Activated CD4-positive, alpha-beta memory T cell treated with anti-CD3 and anti-CD28 coated beads, Interleukin-2, amount 10 ng/mL, durations not matched to agents 7 days and 5 days (primary cell): ENCODE measurements at places on chromosomes 12 and 14. TPM values are rescaled to one million over a fixed set of nuclear protein-coding genes. Genes with fewer than 3 reads are reported as not detected.

DNA sequence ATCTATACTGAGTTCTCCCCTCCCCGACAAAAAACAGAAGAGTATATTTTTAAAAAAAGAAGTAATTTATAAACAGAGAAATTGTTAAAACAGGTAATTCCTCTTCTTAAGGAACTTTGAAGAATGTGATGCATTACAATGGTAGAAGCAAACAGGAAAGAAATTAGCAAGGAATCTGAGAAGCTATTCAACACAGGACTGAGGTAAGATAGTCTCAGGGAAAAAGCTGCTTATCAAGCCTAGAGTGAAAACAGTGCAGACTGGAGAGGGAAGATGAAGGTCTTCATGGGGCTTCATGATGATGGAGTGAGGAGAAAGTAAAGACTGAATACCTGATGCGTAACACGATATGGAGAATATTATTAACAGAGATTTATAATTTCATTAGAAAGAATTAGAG is 880.0 kb downstream of the SLC16A7 start:
- DNase-seq, result no peak
- H3K36me3 ChIP-seq, result no peaks in the 10 kb centered on the region
- H3K4me1 ChIP-seq, result no peaks in the 10 kb centered on the region
- no peaks in the 10 kb centered on the region for H3K27me3 ChIP-seq

DNA sequence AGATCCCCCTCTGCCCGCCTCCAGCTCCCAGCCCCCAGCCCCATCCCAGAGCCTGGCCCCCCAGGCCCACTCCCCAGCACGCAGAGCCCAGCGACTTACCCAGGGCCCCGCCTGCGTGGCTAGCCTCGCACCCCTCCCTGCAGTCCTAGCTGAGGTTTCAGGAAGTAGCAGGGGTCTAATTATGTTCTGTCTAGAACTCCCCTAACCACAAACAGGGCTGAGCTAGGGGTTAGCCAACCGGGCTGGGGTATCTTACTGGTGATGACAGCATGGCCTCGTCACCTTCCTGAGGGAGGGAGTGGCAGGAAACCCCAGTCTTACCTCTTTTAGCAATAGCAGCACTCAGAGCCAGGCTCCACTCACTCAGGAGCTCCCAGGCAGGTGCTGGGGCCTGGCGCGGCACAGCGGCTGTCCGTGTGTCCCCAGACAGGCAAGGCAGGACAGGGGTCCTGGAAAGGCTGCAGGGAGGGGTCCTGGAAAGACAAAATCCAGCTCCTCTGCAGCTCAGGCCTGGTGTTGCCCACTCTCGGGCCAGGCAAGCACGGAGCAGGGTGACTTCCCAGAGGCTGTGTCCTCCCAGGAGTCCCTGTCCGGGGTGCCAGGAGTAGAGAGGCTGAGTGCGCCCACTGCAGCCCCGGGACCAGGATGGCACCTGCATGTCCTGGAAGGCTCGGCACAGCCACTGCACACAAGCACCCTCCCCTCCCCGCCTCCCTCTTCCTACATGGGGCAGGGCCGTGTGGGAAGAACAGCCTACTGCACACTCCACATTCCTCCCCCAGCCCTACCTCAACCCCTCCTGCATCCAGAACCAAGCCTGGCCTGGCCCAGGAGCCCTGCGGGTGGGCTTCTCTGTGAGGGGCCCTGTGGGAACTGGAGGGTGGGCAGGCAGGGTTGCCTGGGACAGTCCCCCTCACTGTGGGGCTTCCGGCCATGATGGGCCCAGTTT is at the start of gene GPR132:
GPR132 (minus strand) TSS at position 151 of the 949 bp plus-strand sequence. CDS start 10,010 bp downstream, outside the sequence.
- H3K36me3 ChIP-seq, result peaks cover 31% of the 10 kb centered on the region
- H3K27me3 ChIP-seq, result no peaks in the 10 kb centered on the region
- H3K4me1 ChIP-seq, result peaks cover 71% of the 10 kb centered on the region

GRCh38 chr12:10385166-10385613 is 4.7 kb downstream of the KLRK1 start:
- no peaks in the 10 kb centered on the region for H3K4me1 ChIP-seq
- H3K36me3 ChIP-seq, result no peaks in the 10 kb centered on the region
- no peak overlapping the region for H3K4me3 ChIP-seq
- H3K27ac ChIP-seq, result no peak overlapping the region
- no peak for DNase-seq

DNA sequence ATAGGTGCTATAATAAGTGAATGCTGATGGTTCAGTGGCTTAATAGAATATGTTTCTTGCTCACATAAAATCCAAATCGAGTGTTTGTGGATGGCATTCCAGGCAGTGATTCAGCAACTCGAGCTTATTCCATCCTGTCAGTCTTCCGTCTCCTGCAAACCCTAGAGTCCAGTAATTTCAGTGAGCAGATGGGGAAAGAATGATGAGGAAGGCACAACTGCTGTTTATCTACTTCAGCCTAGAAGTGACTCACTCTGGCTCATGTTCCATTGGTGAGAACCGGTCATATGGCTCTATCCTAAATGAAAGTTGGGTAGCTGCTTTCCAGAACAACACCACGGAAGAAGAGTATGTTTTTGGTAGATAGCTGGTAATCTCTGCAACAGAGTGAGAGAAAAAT is 421.8 kb upstream of the PDE3A start:
- no peaks in the 10 kb centered on the region for H3K4me1 ChIP-seq
- DNase-seq, result no peak
- H3K27me3 ChIP-seq, result no peaks in the 10 kb centered on the region
- no peak overlapping the region for H3K4me3 ChIP-seq
- no peak overlapping the region for H3K27ac ChIP-seq

- no peak within 1 kb of the TSS for H3K27ac ChIP-seq
- no peak for DNase-seq
- no peaks in the 10 kb centered on the region for H3K36me3 ChIP-seq
These were observed at the start of gene GPR135 for GRCh38 chr14:59465316-59466135. Gene GPR135 (minus strand): TSS chr14:59465380. CDS start chr14:59465226, 154 bp downstream.

- no peak overlapping the region for H3K27ac ChIP-seq
- H3K4me1 ChIP-seq, result peaks cover 9% of the 10 kb centered on the region
- no peak overlapping the region for H3K4me3 ChIP-seq
These were observed 34.2 kb upstream of the PPP1R13B start for GRCh38 chr14:103881268-103882201.

DNA sequence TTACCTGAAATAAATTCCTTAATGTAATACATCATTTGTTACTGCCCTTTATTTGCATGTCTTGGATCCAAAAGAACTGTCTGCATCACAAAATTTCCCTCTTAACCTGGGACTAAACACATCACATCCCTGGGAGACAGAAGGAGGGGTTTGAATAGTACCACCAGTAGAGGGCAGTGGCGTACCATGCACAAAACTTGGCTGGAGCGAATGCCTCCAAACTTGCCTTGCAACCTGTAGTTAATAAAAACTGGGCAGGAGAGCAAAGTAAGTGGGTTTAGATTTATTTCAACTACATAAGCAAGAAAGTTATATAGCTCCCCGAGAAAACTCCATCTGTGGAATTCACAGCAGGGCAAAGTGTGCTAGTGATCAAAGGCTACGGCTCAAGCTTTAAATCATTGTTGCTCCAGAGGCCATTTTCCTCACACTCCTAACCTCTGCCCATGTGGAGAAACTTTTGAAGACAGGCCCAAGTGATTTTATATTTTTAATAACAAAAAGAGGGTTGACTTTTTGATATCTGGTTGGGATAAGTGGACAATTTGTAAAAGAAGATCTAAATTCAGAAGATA is 1176.7 kb upstream of the SEL1L start:
- no peaks in the 10 kb centered on the region for H3K36me3 ChIP-seq
- H3K27ac ChIP-seq, result no peak overlapping the region
- H3K4me1 ChIP-seq, result no peaks in the 10 kb centered on the region
- H3K4me3 ChIP-seq, result no peak overlapping the region

DNA sequence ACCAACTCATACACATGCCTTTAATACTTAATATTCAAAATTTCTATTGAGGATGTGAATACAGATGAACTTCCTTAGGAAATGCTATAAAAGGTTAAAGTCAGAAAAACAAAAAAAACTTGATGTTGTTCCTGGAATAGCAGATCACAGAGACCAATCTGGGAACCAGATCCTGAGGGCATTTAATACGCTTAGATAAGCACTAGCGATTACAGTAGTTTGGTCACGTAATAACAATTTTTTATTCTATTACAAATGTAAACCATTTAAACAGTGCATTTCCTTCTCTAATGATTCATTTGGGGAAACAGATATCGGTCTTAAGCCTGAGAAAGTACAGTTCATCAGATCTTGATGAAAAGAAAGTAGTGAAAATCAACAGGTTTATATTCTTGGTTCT is 30.8 kb upstream of the ABCC9 start:
- H3K4me3 ChIP-seq, result no peak overlapping the region
- DNase-seq, result no peak
- peaks cover 7% of the 10 kb centered on the region for H3K27me3 ChIP-seq
- no peak overlapping the region for H3K27ac ChIP-seq

GRCh38 chr14:91115986-91116770 is 2.3 kb downstream of the DGLUCY start:
- DNase-seq, result no peak
- H3K27me3 ChIP-seq, result no peaks in the 10 kb centered on the region
- peak overlapping the region; percentile 96 for H3K27ac ChIP-seq
- peaks cover 67% of the 10 kb centered on the region for H3K4me1 ChIP-seq

- H3K4me3 ChIP-seq, result no peak overlapping the region
- no peaks in the 10 kb centered on the region for H3K36me3 ChIP-seq
- no peak for DNase-seq
- no peaks in the 10 kb centered on the region for H3K27me3 ChIP-seq
- no peaks in the 10 kb centered on the region for H3K4me1 ChIP-seq
- no peak overlapping the region for H3K27ac ChIP-seq
These were observed 126.0 kb upstream of the CNTN1 start for GRCh38 chr12:40566271-40566670.

- no peak for DNase-seq
- H3K27me3 ChIP-seq, result peaks cover 22% of the 10 kb centered on the region
- no peak overlapping the region for H3K4me3 ChIP-seq
- no peaks in the 10 kb centered on the region for H3K36me3 ChIP-seq
- peaks cover 34% of the 10 kb centered on the region for H3K4me1 ChIP-seq
These were observed 5.1 kb downstream of the JPH4 start for GRCh38 chr14:23573384-23574015.

GRCh38 chr12:76946446-76946845 is 67.6 kb upstream of the CSRP2 start:
- no peak overlapping the region for H3K4me3 ChIP-seq
- H3K27me3 ChIP-seq, result peaks cover 6% of the 10 kb centered on the region
- DNase-seq, result no peak
- H3K27ac ChIP-seq, result no peak overlapping the region
- H3K4me1 ChIP-seq, result no peaks in the 10 kb centered on the region

DNA sequence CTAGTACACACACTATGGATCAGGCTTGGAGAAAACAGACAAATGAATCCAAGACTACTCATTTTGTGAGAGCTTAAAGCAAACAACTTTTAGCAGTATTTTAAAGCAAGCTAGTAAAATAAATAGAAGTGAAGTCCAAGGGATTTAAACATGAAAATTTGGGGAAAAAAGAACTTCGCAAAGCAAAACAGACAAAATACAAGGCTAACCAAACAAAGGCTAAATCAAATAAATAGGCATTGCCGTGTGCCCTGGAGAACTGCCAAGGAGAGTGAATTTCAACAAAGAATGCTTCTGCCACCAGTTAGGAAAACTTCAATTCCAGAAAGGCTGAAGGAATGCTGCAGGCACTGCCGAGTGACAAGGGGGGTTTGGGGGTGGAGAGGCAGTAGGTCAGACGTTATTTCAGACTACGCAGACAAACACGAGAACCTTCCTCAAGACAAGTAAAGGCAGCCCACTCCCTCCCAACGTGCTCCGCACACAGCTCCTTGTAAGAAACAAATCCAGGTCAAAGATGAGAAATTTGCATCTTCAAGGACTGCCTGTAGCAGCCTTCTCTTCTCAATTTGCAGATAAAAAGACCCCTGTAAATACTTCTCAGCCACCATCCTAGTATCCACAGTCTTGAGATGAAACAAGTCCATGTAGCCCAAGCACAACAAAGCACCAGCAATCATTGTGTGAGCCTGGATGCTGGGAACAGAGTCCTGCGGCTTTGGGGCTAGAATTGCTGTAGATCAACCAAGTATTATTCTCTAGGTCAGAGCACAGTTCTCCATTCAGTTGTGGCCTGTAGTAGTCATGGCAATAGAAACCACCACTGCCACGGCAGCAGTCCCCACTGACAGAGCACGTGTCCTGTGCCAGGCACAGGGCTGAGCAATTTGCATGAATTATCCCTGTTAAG is 43.3 kb downstream of the EFCAB11 start:
- H3K4me3 ChIP-seq, result no peak overlapping the region
- H3K27ac ChIP-seq, result no peak overlapping the region
- peaks cover 2% of the 10 kb centered on the region for H3K4me1 ChIP-seq
- DNase-seq, result no peak
- H3K36me3 ChIP-seq, result no peaks in the 10 kb centered on the region
- peaks cover 7% of the 10 kb centered on the region for H3K27me3 ChIP-seq

DNA sequence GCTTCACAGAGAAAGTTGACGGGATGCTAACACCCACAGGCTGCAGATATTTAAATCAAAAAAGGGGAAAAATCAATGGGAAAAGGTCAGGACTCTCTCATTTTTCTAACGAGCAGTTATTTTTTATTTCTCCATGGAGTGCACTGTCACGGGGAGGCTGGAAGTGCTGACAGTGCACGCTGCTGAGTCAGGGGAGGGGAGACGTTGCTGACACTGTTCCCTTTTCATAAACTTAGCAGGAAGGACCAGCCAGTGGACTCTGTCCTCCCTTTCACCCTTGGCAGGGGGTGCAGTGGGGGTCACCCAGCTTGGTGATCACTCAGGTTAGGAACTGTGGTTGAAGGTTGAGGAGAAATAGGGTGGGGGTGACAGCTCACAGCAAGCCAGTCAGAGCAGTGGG is 65.6 kb upstream of the FUT8 start:
- DNase-seq, result no peak
- no peak overlapping the region for H3K27ac ChIP-seq
- H3K36me3 ChIP-seq, result peaks cover 34% of the 10 kb centered on the region
- H3K4me3 ChIP-seq, result no peak overlapping the region
- no peaks in the 10 kb centered on the region for H3K27me3 ChIP-seq

GRCh38 chr14:52119030-52119429 is 50.2 kb upstream of the NID2 start:
- H3K4me1 ChIP-seq, result no peaks in the 10 kb centered on the region
- no peak overlapping the region for H3K4me3 ChIP-seq
- peaks cover 3% of the 10 kb centered on the region for H3K27me3 ChIP-seq
- H3K36me3 ChIP-seq, result no peaks in the 10 kb centered on the region

- no peak for DNase-seq
- peaks cover 41% of the 10 kb centered on the region for H3K36me3 ChIP-seq
- H3K27ac ChIP-seq, result no peak overlapping the region
These were observed 15.1 kb downstream of the XRCC3 start for GRCh38 chr14:103699901-103700752.

Gene CLMN
- total RNA-seq, result 0.33 TPM

Gene PLEKHD1
- total RNA-seq, result 0.15 TPM

Gene KLHDC1
- total RNA-seq, result 2.6 TPM

Gene SLC6A13
- total RNA-seq, result not detected

Gene PLA2G1B
- not detected for total RNA-seq

Gene RASSF9
- not detected for total RNA-seq

Gene KLRC2
- not detected for total RNA-seq
